A549 treated with Mapracorat at 1 μM for 4 hours (cell line): ENCODE measurements at places on chromosomes 11 and 22. TPM values are rescaled to one million over a fixed set of nuclear protein-coding genes. Genes with fewer than 3 reads are reported as not detected.

TEAD1 gene
- total RNA-seq, result 43.7 to 83.0 TPM (median 66.6 TPM) in 5 replicates

BATF2 gene
- 0.71 to 1.1 TPM (median 0.85 TPM) in 5 replicates for total RNA-seq

POU2AF3 gene
- 0.96 to 1.7 TPM (median 1.2 TPM) in 5 replicates for total RNA-seq

MPPED2 gene
- not detected in 5 replicates for total RNA-seq

DEFB131B gene
- not detected in 5 replicates for total RNA-seq
